ENCODE measurements at places on chromosomes 3 and 15.

DNA sequence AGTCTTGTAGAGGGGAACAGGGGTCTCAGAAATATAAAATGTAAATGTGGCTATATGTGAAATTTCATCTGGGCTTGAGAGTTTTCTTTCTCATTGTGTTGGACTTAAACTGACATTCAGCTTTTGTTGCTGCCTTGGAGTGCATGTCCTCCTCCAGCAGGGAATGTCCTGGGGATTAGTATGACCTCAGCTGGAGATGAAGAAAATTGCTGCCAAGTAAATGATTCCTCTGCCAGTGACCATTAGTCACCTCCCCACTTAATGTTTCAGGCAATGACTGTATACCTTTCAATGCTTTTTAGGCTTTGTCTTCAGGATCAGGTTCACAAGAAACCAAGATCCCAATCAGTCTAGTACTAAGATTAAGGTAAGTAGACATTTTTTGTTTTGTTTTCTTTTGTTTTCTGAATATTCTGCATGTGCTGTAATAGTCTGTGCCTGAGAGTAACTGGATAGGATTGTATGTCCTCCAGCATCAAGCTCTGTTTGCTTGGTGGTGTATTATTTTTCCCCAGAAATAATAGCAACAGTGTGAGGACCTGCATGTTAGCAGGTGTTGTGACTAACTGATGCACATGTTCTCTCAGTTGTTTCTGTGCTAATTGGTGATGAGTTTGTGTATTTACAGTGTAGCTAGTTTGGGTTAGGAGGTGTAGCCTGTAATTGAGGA lies 18.1 kb upstream of the SLC22A13 start:
- no peak for DNase-seq

DNA sequence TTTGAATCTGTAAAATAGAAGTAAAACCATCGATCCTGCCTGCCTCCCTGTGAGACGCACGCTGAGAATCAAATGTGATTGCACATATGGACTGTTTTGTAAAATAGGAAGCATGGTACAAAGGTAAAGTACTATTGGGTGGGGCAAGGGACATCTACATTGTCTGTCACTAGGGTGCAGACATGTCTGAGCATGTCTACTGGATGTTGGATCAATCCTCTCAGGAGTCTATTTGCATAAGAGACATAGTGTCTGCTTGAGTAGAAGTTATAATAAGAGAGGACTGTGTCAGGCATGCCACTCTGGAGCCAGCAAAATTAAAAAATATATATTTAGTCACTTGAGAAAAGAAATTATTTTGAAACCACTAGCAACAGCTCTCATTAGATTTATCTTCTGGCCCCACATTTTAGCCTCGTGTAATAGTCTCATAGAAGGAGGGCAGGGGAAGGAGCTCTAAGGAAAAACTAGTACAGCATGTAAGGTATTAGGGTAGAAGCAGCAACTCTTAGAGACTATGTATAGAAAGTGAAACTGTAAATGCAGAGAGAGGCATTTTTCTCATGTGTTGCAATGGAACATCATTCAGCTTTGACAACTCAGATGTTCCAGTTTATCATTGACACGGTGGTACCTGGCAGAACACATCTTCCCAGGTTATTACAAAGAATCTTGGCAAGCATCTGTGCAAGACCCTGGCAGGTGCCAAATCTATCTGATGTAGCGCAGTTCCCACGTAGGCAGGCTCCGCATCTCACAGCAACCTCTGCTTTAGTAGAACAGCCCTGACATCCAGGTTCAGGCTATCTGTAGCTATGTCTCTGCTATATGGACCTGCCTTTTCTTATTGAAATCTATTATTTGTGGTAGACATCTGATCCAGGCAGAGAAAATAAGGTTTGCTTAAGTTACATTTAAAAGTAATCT lies 85.2 kb upstream of the CHL1 start:
- DNase-seq, result no peak

DNA sequence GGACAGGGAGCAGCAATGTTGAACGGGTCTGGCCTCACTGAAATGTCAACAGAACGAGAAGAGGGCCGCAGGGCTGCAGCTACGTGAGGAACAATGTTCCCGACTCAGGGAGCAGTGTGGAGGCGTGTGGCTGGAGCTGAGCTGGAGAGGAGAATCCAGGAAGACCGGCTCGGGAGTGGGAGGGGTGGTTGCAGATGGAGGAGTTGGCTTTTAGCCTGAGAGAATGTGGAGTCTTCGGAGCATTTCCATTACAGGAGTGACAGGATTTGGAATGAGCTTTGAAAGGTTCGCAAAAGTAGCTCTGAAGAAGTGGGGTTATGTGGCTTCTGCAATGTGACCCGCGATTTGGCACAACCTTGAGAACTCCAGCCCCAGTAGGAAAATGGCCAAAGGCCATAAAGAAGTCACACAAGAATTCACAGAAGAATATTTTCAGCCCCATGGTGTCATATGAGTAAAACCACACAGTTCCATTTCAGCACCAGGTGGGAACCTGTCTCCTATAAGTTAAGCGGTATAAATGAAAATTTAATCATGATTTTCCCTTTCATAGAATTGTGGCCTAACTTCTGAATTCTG lies 78.8 kb upstream of the NSMCE3 start:
- no peak for DNase-seq

- no peak for DNase-seq
Observed at GRCh38 chr15:68330901-68331300, 53.4 kb downstream of the FEM1B start.

- no peak for DNase-seq
Observed at GRCh38 chr3:159964166-159964973, 24.3 kb upstream of the IL12A start.

DNA sequence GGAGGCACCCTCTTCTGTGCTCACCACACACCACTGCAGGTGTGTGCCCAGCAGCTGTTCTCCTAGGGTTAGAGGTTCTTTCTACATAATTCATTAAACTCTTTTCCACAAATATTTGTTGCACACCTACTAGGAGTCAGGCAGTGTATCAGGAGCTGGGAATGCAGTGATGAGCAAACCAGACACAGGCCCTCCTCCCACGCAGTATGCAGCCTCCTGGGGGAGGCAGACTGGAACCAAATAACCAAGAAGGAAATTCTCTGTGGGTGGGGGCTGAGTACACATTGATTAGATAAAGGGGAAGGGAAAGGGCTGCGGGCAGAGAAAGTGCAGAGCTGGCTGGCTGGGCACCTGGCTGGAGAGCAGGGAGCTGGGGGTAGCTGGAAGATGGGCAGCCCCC lies 18.5 kb upstream of the C3orf22 start:
- DNase-seq, result no peak

GRCh38 chr3:14609506-14609905 lies 42.1 kb upstream of the CCDC174 start:
- DNase-seq, result no peak

DNA sequence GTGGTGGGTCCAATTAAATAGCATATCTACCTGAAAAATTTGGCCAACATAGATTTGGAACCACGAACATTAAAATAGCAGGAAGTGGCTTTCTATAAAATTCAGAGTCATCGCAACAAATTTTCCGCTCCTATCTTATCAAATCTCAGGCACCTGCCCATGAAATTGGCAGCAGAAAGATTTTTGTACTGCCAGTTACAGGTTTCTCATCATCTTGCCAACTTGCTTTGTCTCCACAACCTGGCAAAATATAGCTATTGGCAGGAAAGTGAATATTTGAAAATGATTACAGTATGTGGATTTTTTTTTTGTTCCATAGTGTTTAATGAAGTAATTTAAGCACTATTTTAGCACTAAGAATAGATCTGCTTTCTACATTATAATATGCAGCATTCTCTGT lies 161.6 kb upstream of the LRRC3B start:
- no peak for DNase-seq

DNA sequence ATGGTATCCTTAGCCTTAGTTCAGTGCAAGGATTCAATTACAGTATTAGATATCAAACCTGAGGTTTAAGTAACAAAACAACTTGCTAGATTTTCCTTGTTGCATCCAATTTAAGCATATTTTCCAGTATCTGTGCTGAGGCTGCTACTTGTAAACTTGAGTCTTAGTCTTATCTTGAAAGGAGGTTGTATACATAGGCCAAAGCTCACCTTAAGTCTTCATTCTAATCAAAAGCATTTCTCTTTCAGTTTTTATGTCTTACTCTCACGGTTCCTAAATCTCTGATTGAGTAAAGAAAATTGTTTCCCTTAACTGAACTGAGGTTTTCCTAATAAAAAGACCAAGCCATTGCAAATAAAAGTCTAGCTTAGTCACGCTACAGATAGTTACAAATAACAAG lies 52.6 kb downstream of the U2SURP start:
- DNase-seq, result no peak

DNA sequence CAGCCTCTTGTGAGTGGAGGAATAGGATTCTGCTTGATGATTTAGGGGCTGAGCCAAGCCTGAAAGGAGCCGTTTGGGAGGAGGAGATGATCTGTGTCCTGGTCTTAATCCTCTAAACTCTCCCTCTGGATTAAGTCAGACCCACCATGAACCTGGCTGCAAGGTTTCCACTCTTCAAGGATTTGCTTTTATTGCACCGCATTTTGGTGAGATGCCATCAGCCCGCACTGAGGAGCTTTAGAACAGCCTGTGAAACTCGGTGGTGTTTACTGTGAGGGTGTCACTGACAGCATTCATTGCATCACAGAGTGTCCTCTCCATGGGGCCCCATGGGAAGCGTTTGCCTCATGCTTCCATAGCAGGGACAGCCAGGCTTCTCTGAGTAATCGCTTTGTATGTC lies 59.2 kb downstream of the EPHB1 start:
- DNase-seq, result no peak

DNA sequence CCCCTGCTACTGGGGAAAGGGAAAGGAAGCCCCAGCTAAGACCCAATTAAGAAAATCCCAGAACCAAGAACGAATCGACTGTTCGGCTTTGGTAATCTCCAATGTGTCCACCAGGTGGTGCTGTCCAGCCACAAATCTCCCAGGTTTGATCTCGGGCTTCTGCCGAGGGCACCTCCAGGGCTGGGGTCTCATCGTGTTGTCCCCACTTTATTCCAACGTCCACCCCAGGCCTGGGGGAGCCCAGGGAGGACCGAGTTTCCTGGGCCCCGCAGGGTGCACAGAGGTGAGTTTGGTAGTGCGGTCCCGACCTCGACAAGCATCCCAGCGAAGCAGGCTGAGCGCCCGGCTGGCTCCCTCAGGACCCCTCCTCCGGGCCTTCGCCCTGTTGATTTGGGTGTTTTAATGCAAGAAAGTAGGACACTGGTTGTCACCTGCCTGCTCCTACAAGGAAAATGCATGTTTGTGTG lies 185.1 kb downstream of the GOLGA6L6 start:
- peak; percentile 78 for DNase-seq

DNA sequence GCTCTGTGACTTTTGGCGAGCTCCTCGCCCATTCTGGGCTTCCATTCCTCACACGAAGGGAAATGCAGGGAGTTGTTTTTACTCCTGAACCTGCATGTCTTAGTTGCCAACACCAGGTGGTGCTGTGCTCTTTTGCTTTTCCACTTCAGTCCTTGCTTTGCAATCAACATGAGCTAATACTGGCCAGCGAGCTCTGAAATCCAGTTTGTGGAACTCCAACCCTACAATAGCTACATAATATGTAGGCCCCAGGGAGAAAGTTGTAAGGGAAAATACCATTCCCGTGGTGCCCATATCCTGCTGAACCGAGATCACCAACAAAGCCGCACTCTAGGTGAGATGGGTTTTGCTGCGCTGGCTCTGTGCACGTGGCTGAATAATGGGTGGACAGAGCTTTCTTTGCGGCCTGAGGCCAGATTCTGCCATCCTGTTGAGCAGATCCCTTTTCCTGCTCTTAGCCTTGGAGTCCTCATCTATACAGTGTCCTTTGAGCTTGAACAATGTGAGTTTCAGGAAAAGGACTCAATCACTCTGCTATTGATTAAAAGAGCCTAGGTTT lies 25.0 kb downstream of the LSM3 start:
- DNase-seq, result no peak

DNA sequence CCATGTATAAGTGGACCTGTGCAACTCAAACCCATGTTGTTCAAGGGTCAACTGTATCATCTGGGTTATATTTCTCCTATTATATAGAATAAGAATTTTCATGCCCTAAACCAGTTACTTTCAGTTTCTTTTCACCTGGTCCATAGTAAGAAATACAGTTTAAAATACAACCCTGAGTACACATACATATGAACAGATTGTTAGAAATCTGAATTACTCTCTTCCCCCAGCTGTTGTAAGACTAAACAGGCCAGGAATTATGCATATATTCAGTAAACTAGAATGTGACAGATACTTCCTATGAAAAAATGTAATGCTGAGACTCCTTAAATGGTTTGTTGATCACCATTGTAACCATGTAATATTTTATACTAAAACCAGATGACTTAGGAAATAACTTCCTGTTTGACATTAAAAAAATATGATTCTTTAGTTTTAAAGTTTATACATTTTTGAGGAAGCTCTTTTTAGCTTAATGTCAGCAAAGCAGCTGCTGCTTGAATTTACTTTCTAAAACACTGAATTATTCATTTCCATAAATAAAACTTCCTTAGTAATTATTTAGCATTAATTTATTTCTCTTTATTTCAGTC lies 52.5 kb upstream of the ZCWPW2 start:
- DNase-seq, result no peak

DNA sequence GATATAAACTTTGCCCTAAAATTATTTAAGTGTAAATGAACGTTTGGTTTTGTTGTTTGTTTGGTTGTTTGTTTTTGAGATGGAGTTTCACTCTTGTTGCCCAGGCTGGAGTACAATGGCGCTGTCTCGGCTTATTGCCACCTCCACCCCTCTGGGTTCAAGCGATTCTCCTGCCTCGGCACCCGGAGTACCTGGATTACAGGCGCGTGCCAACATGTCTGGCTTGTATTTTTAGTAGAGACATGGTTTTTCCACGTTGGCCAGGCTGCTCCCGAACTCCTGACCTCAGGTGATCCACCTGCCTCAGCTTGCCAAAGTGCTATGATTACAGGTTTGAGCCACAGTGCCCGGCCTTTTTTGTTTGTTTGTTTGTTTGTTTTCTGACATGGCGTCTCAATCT lies 87.9 kb upstream of the CHD2 start:
- DNase-seq, result no peak

DNA sequence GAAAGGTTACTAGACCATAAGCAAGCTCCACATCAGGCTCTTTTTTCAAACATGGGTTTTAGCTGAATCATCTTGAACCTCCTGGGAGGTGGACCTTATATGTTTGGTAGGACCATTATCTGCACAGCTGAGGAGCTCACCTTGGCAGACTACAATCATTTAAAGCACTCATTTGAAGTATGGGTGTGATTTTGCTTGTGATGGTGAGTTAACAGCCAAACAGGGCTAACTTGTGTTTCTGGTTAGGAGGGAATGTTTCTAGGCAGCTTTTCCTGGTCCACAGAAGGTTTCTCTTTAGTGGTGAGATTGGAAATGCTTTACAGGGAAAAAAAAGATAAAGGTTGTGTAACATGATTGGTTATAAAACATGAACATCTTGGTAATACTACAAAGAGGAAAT lies 61.8 kb downstream of the ARHGEF26 start:
- no peak for DNase-seq

GRCh38 chr3:43328653-43329052 lies 42.3 kb downstream of the SNRK start:
- no peak for DNase-seq

GRCh38 chr3:112579232-112579631 lies 17.4 kb downstream of the SLC35A5 start:
- no peak for DNase-seq

GRCh38 chr3:117725314-117725713 lies 1015.7 kb downstream of the TUSC7 start:
- no peak for DNase-seq

GRCh38 chr3:52415800-52416199 lies 29.1 kb downstream of the SEMA3G start:
- no peak for DNase-seq

Data from activated CD8-positive, alpha-beta memory T cell treated with anti-CD3 and anti-CD28 coated beads for 1 hour (primary cell).